OCI-LY7 (cell line): ENCODE measurements at places on chromosomes 5 and 9. TPM values are rescaled to one million over a fixed set of nuclear protein-coding genes. Genes with fewer than 3 reads are reported as not detected.

DNA sequence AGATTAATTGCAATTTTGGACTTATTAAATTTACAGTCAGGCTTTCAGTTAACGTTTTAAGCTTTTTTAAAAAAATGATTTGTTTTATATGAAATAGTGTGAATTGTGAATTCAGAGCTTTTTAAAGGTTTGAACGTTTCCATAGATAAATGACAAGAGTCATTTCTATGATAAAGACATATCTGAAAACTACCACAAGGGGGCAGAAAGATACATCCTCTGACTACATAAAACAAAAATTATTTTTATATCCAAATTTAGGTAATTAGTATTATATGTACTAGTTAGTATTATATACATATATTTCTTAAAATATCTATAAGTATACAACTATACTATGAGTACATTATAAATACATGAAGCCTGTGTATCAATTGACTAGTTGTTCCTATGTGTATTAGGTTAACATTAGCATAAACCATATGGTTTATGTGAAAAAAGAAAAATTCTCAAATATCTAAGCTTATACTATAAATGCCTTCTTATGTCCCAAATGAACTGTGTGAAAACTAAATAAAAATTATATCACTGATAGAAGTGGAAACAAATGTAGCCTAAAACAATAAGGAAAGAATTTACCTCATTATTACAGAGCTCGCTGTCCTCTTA, 155.2 kb downstream of the MEF2C start:
- peak; percentile 60 for DNase-seq

DNA sequence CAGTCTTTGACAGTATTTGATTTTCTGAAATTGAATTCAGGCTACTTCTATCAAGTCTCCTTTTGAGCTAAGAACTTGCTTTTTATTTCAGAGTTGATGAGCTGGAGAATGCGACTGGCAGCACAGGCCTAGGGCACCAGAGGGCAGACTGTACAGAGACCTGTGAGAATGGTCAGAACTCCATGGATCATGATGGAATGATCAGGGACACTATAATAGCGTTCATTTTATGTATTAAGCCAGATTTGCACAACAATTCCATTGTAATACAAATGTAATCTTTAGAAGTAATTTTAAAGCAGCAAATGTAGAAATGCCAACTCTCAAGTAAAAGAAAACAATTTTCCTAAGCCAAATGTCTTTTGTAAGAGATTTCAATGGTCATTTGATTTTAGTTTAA, 902.4 kb downstream of the NR2F1-AS1 start:
- DNase-seq = no peak

DNA sequence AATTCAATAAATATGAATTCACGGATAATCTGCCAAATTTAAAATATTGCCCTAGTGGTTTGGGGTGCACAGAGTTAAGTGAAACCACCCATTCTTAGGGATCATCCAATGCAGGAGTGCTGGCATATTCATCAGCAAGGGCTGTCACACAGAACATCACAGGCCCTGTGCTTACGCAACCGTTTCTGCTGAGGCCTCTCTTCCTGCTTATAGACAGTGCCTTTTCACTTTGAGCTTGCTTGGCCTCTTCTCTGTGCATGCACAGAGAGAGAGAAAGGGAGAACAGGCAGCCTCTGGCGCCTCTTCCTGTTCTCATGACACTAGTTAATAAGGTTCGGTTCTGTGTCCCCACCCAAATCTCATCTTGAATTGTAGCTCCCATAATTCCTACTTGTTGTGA, 366.3 kb downstream of the ICE1 start:
- no peak for DNase-seq

DNA sequence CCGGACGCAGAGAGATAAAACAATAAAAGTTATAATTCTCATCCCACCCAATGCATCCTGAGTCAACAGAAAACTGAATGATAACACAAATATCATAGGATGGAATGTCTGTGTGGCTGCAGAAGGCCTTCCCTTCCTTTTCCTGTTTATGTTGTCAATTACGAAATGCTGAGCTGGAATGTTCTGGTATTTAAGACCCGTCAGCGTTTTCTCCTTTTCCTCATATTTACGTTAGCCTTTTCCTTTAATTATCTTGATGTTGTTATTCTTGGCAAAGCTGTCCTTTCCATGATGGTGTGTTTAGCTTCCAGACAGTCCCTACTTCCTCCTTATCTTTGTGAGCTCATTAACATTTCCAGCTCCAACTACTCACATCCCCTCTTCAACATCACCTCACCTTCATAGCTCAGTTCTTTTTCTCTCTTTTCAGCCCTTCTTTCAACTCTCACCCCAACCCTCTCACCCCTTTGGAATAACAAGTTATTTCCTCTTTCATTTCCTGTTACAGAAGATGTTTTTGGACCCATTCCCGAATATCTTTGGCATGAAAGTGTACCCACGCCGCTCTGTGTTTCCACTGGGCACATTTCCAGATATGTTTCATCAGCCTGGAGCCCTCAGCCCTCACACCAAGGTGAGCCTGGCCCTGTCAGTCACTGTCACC, 221.6 kb downstream of the NR2F1-AS1 start:
- DNase-seq = no peak

DNA sequence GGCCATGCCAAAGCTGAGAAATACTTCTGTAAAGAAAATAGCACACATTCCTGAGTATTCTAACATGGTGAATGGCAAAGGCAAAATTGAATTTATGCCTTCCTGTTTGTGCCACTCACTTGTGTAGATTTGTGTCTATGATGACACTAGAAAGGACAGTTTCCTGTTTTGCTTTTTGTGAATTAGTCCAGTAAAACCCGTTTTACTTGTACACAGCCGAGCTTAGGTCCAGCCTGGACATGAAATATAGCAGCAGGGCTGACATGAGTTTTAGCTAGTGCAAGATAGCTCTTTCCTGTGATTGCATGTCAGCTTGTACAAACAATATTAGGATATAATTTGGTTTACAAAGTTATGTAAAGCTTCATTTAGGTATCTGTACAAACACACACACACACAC, 1891.7 kb upstream of the WWC1 start:
- DNase-seq = no peak

GRCh38 chr5:133145436-133146170, 93.8 kb downstream of the HSPA4 start:
- no peak for DNase-seq

- no peak for DNase-seq
Observed at GRCh38 chr9:123509646-123510045, 153.6 kb downstream of the CRB2 start.

- no peak for DNase-seq
Observed at GRCh38 chr5:168798065-168799023, 219.2 kb upstream of the PANK3 start.

- peak; percentile 8 for DNase-seq
Observed at GRCh38 chr9:71549023-71549422, 219.3 kb downstream of the CEMIP2 start.

GRCh38 chr5:14277385-14278320, 134.5 kb downstream of the TRIO start:
- DNase-seq = peak; percentile 27

- DNase-seq = no peak
Observed at GRCh38 chr5:15249152-15249551, 250.8 kb upstream of the FBXL7 start.

GRCh38 chr5:179438011-179438441, 92.8 kb upstream of the ADAMTS2 start:
- no peak for DNase-seq

GRCh38 chr5:93100976-93101375, 480.0 kb downstream of the NR2F1-AS1 start:
- DNase-seq = no peak

- no peak for DNase-seq
Observed at GRCh38 chr9:23636199-23636598, 189.8 kb downstream of the ELAVL2 start.

- DNase-seq = no peak
Observed at GRCh38 chr5:39995990-39996389, 571.2 kb upstream of the DAB2 start.

DNA sequence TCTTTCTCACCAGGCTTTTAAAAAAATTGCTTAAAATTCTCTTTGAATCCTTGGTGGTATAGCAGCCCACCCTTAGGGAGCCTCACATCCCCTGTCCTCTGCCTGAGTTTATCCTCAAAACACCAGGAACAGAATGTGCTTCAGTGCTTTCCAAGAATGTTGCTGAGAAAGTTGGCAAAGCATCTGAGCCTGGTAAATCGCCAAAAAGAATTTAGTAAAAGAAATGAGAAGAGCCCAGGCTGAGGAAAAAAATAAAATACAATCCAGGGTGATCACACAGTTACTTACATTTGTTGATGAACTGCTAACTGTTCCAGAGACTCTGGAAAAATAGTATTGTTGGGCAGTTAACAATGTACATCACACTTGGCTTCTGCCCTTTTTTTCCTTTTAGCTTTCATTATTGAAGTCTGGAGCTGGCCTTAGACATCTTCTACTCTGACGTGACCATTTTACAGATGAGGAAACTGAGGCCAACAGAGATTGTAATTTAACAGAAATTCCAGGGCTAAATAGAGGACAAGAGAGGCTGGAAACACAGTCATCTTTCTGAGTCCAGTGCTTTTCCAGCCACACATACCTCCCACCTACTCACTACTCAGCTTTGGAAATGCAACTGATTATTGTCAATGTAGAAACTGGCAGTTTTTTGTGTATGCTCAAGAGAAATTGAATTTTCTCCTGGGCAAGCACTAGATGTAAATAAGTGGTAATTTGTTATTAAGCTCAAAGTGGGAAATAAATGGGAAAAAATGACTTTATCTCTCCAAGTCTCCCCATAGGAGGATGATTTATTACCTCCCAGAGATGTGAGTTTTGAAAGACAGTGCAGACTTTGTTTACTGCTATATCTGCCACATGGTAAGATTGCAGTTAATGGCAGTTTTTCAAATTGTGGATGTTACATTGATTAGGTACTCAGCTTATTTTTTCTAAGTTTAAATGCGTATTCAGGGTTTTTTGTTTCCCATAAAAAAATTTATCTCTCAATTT, 86.7 kb upstream of the ALDH1A1 start:
- DNase-seq = no peak

- DNase-seq = no peak
Observed at GRCh38 chr5:171622010-171622409, 163.6 kb upstream of the SMIM23 start.

DNA sequence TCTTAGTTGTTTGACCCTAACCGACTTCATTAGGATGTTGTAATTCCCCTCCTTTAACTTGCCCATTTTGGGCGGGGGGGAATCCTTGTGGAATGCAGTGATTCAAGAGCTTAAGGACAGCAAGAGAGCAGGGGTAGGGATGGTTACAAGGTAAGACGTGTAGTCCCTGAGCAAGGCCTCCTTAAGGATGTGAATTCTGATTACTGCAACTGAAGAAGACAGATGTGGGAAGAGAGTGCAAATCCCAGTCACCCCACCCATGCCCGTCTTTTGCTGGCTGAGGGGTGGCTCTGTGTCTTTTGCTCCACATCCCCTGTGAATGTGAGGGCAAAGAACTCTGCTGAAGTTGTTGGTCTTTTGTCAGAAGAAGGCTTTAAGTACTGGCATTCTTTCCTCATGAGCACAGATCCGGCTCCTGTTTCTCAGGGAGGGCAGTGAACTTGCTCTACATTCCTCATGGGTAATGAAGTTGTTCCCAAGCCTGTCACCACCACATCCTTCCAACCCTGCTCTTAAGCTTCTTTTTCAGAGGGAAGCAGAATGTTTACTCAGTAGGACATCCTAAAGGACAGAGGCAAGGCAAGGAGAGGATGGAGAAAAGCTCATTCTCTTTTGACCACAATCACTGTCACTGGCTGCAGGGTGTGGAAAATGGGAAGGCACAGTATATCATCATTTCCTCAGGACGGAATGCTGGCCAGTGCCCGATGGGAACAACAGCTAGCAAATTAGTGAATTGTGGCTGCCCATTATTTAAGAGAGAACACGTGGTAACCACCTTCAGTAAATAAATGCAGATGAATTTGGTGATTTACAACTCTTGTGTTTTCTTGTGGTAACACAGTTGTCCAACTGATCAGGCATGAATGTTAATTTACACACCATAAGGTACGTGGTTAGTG, 61.5 kb downstream of the RAI14 start:
- no peak for DNase-seq

- no peak for DNase-seq
Observed at GRCh38 chr5:89055015-89055694, 172.2 kb upstream of the MEF2C start.

- DNase-seq = no peak
Observed at GRCh38 chr9:131610231-131610761, 65.0 kb downstream of the PRRT1B start.

DNA sequence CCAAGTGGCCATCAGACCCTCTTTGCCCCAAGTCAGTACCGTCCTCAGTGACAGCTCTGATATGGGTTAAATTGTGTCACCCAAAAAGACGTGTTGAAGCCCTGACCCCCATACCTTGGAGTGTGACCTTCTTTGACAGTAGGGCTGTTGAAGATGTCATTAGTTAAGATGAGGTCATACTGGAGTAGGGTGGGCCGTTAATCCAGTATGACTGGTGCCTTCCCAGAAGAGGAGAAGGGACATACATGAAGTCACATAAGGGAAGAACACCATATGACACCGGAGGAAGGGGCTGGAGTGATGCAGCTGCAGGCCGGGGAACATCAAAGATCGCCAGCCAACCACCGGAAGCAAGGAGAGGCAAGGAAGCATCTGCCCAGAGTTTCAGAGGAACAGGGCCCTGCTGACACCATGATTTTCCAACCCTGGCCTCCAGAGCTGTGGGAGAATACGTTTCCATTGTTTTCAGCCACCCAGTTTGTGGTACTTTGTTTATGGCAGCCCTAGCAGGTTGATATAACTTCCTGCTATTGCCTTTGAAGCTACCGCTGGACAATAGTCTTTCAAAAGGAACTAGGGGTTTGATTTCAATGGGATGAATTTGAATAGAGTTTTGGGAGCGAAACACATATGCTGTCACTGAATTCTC, 36.4 kb upstream of the CPEB4 start:
- no peak for DNase-seq

DNA sequence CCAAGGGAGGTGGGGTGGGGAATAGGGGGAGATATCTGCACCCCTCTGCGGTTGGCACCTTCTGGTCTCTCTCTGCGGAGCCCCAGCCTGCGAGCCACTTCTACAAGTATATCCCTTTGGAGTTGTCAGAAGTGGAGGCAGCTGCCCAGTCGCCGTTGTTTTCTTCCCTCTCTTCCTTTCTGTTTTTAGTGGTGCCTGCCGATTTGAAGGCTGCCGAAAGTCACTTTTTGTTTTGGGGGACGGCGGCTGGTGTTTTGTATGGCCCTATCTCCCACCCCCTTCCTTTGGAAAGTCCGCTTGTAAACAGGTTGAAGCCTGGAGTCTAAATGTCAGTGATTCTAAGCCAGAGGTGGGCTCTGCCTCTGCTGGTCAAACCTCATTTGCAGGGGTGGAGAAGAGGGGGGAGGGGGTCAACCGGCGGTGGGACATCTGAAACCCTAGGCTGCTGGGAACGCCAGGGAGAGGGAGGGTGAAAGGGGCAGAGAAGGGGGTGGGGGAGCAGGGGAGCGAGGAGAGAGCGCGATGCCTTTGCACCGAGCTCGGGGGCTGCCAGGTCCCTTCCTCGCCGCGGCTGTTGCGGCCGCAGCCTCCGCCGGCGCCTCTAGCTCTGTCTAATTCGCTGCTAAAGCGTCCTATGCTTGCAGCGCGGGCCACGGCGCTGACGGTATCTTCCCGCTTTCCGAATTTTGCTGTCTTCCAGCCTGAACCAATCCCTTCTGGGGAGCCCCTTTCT, at the start of gene FGF10:
FGF10 (minus strand) TSS at position 331 of the 733 bp plus-strand sequence. CDS start 738 bp downstream, outside the sequence.
- DNase-seq = no peak

CCDC171 gene
- total RNA-seq = 18.2 and 26.2 TPM in 2 replicates

OR1N1 gene
- total RNA-seq = not detected in 2 replicates

TRAF1 gene
- total RNA-seq = 40.3 and 50.5 TPM in 2 replicates

DNAJC18 gene
- 7.1 and 12.6 TPM in 2 replicates for total RNA-seq

IL5 gene
- not detected in 2 replicates for total RNA-seq

QRFP gene
- not detected in 2 replicates for total RNA-seq

KLHL9 gene
- 18.5 and 21.1 TPM in 2 replicates for total RNA-seq

MROH2B gene
- total RNA-seq = not detected in 2 replicates
